Bone marrow (tissue), 2 donors: ENCODE measurements at places on chromosomes 5 and 9.

- no peak for DNase-seq
Observed at GRCh38 chr9:95512709-95513095, 4.1 kb downstream of the PTCH1 start.

DNA sequence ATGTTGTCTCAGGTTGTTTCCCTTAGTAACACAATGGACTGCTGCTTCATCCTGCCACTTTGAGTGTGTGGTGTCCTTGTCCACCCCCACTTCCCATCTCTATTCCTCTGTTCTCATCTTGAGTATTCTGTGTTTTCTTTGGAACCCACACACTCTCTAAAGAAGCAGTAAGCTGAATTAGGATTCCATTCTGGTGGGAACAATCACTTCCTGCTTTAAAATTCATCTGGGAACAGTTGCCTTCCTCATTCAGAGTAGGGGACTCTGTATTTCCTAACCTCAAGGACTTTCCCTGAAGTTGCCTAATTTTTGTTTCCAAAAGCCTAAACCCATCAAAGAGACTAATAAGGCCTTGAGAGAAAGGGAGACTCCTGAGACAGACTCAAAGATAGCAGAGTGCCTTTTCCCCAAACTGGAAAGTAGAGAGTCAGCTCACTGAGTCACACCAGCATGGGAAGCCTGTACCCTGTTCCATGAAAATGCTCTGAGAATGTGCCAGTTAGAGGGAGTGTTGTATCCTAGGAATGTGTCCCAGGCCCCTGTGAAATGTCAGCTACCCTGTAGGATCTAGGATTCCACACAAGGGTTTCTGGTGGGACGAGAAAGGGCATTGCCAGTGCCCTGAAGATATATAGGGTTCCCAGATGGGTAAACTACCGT lies 63.6 kb downstream of the CCDC192 start:
- DNase-seq = no peak

DNA sequence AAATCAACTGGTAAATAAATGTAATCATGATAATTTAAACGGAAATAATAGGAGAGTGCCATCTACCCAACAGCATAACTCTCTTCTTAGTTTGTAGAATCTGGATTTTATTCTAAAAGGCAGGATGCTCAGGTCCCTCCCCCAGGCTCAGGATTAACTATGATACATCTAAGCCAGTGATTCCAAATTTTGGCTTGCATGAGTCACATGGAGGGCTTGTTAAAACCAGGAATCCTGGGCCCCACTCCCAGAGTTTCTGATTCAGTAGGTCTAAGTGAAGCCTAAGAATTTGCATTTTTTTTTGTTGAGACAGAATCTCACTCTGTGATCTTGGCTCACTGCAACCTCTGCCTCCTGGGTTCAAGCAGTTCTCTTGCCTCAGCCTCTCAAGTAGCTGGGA lies 62.3 kb upstream of the ZFR start:
- DNase-seq = no peak

GRCh38 chr9:112552229-112553056 lies 65.8 kb downstream of the KIAA1958 start:
- DNase-seq = no peak

- no peak for DNase-seq
Observed at GRCh38 chr9:123453831-123454321, 97.9 kb downstream of the CRB2 start.

DNA sequence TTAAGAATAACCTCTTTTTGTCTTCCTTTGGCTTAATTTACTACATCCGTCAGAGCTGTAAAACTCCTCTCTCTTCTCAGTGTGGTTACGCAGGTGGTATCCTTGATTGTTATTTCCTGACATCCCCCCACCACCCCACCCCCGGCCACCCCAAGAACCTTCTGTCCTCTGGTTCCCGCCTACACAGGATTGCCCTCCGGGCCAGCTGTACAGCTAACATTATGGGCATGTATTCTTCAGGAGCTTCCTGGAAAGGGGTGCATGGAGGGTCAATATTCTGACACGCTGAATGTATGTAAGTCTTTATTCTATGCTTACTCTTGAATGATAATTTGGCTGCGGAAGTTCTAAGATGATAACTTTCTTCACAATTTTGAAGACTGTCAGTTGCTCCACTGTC lies 13.0 kb upstream of the ANP32B start:
- no peak for DNase-seq

GRCh38 chr9:69412741-69413150 lies 87.7 kb downstream of the ENTREP1 start:
- DNase-seq = no peak

- DNase-seq = no peak
Observed at GRCh38 chr5:4204276-4205141, 608.9 kb downstream of the IRX1 start.

GRCh38 chr9:91771027-91771426 lies 179.0 kb downstream of the ROR2 start:
- no peak for DNase-seq

- no peak for DNase-seq
Observed at GRCh38 chr9:113599646-113600022, 136.1 kb downstream of the RGS3 start.

DNA sequence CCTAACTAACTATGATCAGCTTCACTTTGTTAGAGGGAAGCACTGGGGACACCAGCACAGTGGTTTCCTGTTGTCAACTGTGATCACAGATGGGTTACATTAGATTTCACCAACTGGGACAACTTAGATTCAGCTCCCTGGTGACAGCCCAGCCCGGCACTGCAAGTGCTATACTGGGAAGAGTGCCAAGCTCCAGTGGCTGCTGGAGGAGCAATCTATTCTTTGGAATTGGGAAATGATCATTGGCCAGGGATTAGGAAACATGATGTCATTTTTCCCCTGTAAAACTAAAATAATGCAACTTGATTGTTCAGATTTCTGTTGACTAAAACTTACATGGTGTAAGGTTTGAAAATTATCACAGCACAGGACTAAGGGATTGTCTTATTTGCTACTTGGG lies 33.2 kb downstream of the PTGR1 start:
- DNase-seq = no peak

- no peak for DNase-seq
Observed at GRCh38 chr5:42555797-42556196, 132.6 kb downstream of the GHR start.

DNA sequence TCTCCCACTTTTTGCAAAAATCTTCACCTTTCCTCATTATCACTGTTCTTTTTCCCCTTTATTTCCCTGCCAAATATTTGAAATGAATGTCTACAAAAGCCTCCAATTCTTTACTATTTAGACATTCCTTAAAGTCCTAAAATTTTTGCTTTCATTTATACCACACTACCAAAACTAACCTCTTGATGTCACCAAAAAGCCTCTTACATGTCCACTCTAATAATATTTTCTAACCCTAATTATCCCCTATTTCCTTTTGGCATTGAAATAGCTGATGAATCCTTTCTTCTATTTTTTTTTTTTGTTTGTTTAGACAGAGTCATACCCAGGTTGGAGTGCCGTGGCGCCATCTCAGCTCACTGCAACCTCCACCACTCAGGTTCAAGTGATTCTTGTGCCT lies 32.3 kb upstream of the NRG2 start:
- DNase-seq = no peak

- DNase-seq = no peak
Observed at GRCh38 chr9:15238646-15239045, 68.4 kb downstream of the TTC39B start.

GRCh38 chr5:172123269-172123692 lies 64.7 kb downstream of the STK10 start:
- no peak for DNase-seq

GRCh38 chr9:75914883-75915452 lies 24.5 kb downstream of the PCSK5 start:
- no peak for DNase-seq

DNA sequence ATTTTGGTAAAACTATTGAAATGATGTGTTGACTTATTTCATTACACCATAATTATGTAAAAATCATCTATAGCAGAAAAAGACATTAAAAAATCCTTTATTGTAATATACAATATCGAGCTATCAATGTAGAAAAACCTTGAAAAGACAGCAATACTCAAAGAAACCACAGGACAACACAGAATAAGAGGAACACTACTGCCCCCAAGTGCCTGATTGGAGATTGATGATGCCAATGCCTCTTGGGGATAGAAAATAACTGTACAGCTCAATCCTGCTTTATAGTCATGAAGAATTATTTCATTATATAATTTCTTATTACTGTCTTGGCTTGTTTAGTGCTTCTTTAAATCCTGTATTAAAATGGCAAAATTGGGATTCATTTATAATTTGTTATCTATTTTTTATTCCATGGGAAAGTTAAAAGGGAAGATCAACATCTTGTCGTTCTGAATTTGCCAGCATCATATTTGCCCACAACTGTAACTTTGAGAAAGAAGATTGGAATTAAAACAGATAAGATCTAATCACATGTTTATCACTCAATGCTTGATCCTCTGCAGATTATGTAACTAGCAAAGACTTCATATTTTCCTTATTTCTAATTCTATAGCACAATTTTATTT lies 337.5 kb downstream of the CDH9 start:
- DNase-seq = peak; percentile 13

DNA sequence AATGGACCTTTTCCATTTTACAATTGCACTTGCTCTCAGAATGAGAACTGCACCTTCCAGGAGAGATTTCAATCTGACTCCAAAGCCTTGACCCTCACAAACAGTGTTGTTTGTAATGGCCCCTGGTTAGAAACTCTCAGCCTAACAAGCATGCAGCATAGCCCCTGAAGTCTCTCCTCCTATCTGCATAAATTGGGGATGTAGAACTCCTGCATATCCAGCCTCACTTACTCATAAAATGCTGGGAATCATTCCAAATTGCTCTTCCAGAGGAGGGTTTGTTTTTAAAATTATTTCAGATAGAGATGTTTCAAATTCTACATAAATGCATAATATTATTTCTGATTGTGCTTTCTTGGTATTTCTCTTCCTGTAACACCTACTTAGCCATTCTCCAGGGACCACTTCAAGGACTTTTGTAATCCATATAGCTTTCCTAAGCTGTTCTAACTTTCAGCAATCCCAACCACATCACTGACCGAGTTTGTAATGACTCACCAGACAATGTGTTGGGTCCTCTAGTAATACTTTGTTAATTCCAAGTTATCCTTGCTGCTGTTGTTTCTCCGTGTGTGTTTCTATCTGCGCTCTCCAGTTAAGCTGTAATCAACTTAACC lies 143.8 kb upstream of the CCDC152 start:
- no peak for DNase-seq

GRCh38 chr5:109996246-109996645 lies 306.5 kb downstream of the MAN2A1 start:
- DNase-seq = no peak

DNA sequence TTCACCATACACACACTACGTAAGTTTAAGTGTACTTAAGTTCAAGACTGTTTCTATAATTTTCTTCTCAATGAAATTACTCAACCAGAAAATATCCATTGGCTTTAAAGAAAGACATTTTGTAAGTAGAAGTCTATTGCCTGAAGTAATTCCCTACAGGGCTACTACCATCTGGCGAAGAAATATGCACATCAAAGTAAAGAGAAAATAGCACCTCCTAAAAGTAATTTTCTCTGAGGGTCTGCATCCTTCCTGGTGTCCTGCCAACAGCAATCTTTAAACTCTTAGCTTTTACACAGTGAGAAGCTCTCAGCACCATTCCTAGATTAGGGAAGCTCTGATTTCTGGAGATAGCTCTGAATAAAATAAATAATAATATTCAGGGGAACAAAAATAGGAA lies 498.5 kb upstream of the TYRP1 start:
- no peak for DNase-seq

GRCh38 chr9:17580119-17580518 lies 1.3 kb downstream of the SH3GL2 start:
- no peak for DNase-seq

- no peak for DNase-seq
Observed at GRCh38 chr5:175922192-175922885, 45.8 kb downstream of the THOC3 start.

GRCh38 chr9:137959641-137960411 lies 82.2 kb downstream of the CACNA1B start:
- no peak for DNase-seq

- DNase-seq = no peak
Observed at GRCh38 chr5:102764381-102765004, 9.4 kb downstream of the PAM start.

GRCh38 chr5:15992918-15993317 lies 186.7 kb downstream of the MARCHF11 start:
- no peak for DNase-seq

- DNase-seq = no peak
Observed at GRCh38 chr9:126658201-126658825, 44.6 kb downstream of the LMX1B start.

- no peak for DNase-seq
Observed at GRCh38 chr5:84436866-84437265, 52.2 kb upstream of the EDIL3 start.

DNA sequence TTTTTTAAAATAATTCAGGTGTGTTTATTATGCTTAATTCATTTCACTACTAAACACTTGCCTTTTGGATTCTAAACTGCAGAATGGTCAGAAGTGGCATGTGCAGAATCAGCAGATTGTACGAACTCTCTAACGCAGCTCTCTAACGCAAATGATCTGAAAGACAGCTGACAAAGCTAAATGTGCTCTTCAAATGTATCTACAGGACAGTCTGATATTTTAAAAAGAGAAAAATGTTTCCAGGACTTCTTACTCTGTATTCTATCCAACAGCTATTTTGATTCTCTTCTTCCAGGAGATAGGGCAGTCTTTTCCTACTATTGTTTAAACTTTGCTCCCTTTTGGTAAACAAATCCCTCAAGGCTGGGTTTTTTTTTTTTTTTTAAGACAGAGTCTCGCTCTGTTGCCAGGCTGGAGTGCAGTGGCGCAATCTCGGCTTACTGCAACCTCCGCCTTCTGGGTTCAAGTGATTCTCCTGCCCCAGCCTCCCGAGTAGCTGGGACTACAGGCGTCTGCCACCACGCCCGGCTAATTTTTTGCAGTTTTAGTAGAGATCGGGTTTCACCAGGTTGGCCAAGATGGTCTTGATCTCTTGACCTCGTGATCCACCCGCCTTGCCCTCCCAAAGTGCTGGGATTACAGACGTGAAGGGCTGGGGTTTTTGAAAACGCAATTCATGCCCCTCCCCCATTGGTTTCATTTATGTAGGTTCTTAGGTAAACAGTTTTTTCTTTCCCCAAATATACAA lies 1.2 kb downstream of the NMRK1 start:
- DNase-seq = no peak

- no peak for DNase-seq
Observed at GRCh38 chr9:32360983-32361673, 23.3 kb upstream of the ACO1 start.

GRCh38 chr9:128863647-128864046 lies 18.1 kb downstream of the KYAT1 start:
- DNase-seq = peak; percentile 51
